ENCODE measurements at places on chromosomes 16 and 17. TPM values are rescaled to one million over a fixed set of nuclear protein-coding genes. Genes with fewer than 3 reads are reported as not detected.

- no peaks in the 10 kb centered on the region for H3K4me1 ChIP-seq
- no peak overlapping the region for H3K27ac ChIP-seq
- no peak for DNase-seq
- H3K4me3 ChIP-seq: no peak overlapping the region
- H3K36me3 ChIP-seq: no peaks in the 10 kb centered on the region
- peaks cover 11% of the 10 kb centered on the region for H3K27me3 ChIP-seq
These were observed 5.5 kb downstream of the MFSD6L start for GRCh38 chr17:8793649-8794048.

Gene DNAAF8
- total RNA-seq: 0.54 TPM

GRCh38 chr17:50194140-50194933 is 7.1 kb downstream of the COL1A1 start:
- DNase-seq: no peak
- peak overlapping the region; percentile 99 for H3K27ac ChIP-seq
- no peaks in the 10 kb centered on the region for H3K27me3 ChIP-seq
- peaks cover 57% of the 10 kb centered on the region for H3K4me1 ChIP-seq

DNA sequence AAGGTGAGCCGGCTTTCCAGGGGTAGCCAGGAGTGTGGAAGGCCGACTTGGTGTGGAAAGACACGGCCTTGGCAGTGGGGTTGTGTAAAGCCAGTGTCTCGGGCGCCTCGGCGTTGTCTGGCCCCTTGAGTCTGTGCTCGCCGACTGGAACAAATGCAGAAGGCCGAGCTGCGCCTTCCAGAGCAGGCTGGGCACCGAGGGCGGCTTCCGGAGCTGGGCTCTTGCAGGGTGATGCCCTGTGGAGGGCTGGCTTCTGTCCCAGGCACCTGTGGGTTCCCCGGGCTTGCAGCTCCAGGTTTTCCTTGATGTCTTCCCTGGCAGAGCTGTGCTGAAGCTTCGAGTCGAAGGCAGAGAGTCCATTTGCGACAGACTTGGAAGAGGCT is 8.0 kb downstream of the ZNF750 start:
- DNase-seq: no peak
- peaks cover 4% of the 10 kb centered on the region for H3K4me1 ChIP-seq
- H3K27ac ChIP-seq: no peak overlapping the region
- no peak overlapping the region for H3K4me3 ChIP-seq
- peaks cover 27% of the 10 kb centered on the region for H3K36me3 ChIP-seq

DNA sequence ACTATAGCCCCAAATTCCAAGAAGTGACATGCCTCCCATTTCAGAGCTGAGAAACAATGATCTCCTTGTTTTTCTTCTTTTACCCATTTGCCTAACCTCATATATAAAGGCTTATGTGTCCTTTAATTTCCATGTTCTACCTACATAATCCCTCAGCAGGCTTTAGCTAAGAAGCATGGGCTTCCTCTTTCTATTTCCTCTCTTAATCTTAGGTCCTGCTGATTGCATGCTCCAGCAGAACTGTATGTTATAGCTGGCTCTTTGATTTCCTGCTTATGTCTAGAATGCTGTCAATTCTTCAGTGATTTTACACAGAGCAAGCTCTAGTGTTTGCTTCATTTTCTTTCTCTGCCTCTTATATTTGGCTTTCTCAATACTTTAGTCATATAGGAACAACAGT is 151.7 kb upstream of the COX10 start:
- no peak overlapping the region for H3K27ac ChIP-seq
- H3K4me3 ChIP-seq: no peak overlapping the region
- peaks cover 4% of the 10 kb centered on the region for H3K27me3 ChIP-seq
- no peak for DNase-seq
- H3K4me1 ChIP-seq: no peaks in the 10 kb centered on the region

GRCh38 chr17:73564843-73565242 is 79.4 kb downstream of the SDK2 start:
- H3K4me3 ChIP-seq: no peak overlapping the region
- H3K36me3 ChIP-seq: no peaks in the 10 kb centered on the region
- no peaks in the 10 kb centered on the region for H3K27me3 ChIP-seq
- H3K4me1 ChIP-seq: no peaks in the 10 kb centered on the region
- H3K27ac ChIP-seq: no peak overlapping the region

Gene EPOP
- total RNA-seq: 0.36 TPM

- H3K27ac ChIP-seq: no peak overlapping the region
- H3K27me3 ChIP-seq: no peaks in the 10 kb centered on the region
- H3K4me3 ChIP-seq: no peak overlapping the region
- DNase-seq: peak; percentile 90
- 0 out of 2 replicates have a peak, but pooled peaks cover 2% of the 10 kb centered on the region for H3K36me3 ChIP-seq
- H3K4me1 ChIP-seq: peaks cover 14% of the 10 kb centered on the region
These were observed 9.3 kb downstream of the ADORA2B start for GRCh38 chr17:15954222-15954621.

Gene ATP1B2
- total RNA-seq: not detected
